ENCODE measurements at places on chromosomes 7 and 10.

DNA sequence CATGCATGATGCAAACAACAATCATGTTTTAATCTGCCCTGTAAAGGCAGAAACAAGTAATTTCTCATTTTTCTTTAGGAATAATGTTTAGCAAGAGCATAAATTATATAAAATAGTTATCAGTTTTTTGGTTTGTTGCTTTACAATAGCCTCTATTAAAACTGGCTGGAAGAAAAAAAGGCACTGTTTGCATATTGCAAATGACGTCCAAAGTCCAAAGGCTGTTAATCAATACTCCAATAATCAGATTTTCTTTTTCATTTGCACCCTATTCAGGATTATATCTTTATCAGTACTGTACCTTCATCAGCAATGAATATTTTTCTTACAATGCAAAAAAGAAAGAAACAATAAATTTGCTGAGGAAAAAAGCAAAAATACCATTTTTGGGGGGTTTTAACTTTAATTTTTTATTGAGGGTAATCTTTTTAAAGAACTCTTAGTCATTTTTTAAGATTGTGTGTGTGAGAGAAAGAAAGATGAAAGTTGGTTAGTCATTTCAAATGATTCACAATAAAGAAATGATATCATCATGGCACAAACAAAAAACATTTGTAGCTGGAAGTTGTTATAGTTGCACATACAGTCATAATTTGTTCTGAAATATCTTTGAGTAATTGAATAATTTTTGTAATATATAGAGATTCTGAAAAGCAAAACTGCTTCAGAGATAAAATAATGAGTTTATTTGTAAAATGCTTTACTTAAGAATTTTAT, 44.4 kb upstream of the AKR1C2 start:
- DNase-seq, result no peak

DNA sequence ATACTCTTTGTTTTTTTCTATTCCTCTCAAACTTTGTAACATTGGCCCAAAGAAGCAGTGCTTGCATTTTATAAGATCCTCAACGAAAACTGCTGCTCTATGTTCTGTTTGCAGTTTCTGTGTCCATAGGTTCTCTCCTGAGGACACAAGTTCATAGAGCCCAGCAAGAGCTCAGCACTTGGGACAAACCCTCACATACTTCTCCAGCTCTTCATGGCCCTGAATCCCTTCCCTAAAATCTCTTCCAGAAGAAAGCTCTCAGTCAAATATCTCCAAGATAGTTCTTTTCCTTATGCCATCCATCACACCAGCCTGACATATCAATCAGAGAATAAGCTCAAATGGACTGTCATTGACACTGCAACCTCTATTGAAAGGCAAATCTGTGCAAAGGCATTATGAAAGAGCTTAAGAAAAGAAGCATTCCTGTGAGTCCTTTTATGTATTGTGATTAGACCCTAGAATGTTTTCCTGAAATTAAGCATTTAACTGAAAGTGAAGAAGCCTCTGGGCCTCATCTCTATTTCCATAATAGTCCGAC, 405.5 kb downstream of the ANKRD7 start:
- no peak for DNase-seq

DNA sequence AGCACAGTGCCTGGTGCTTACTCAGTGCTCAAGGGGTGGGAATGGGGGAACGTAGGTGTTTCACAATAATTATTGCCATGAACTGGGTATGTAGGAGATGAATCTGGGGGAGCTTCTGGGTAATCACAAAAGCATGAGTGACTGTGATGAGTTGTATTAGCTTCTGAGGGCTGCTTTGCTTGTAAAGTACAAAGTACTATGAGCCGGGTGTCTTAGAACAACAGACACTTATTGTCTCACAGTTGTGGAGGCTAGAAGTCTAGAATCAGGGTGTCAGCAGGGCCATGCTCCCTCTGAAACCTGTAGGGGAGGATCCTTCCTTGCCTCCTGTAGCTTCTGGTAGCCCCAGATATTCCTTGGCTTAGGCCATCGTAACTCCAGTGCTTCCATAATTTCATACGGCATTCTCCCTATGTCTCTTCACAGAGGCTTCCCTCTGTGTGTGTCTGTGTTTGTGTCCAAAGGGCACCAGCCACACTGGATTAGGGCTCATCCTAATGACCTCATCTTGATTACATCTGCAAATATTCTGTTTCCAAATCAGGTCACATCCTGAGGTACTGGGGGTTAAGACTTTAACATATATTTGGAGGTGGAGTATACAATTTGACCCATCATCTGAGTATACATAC, 84.8 kb upstream of the AGBL3 start:
- DNase-seq, result no peak

GRCh38 chr7:43763183-43763582, 4.7 kb downstream of the BLVRA start:
- DNase-seq, result peak; percentile 45

DNA sequence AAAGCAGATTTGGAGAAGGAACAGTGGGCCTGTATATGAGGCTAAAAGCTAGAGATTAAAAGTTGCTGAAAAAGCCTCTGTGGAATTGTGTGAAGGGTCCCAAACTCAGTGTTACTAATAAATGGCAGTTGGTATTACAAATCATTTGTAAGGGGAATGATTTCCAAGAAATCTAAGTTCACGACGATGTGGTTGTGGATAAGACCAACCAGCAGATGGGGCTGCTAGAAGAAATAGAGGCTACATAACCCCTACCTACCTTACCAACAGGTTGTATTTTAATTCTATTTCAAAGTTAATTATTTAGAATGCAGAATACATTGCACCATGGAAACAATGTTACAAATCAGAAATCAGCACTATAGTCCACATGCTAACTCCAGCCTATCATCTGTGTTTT, 377.1 kb downstream of the HPSE2 start:
- DNase-seq, result no peak

GRCh38 chr7:1447551-1448244, 11.6 kb downstream of the MICALL2 start:
- no peak for DNase-seq

GRCh38 chr10:71805776-71806703, 32.7 kb upstream of the VSIR start:
- DNase-seq, result no peak

GRCh38 chr10:74049955-74050354, 52.0 kb downstream of the VCL start:
- no peak for DNase-seq

DNA sequence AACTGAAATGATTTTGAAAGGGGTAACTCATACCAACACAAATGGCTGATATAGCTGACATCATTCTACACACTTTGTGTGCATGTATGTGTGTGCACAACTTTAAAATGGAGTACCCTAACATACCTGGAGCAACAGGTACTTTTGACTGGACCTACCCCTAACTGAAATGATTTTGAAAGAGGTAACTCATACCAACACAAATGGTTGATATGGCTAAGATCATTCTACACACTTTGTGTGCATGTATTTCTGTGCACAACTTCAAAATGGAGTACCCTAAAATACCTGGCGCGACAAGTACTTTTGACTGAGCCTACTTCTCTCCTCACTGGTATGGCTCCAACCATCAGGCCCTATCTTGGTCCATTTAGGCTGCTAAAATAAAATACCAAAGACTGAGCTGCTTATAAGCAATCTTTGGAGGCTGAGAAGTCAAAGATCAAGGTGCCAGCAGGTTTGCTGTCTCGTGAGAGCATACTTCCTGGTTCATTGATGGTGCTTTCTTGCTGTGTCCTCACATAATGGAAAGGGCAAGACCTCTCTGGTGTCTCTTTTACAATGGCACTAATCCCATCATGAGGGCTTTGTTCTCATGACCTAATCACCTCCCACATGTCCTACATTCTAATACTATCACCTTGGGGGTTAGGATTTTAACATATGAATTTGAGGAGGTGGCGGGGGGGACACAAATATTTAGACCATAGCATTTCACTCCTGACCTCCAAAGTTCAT, 173.3 kb downstream of the CFTR start:
- DNase-seq, result no peak

DNA sequence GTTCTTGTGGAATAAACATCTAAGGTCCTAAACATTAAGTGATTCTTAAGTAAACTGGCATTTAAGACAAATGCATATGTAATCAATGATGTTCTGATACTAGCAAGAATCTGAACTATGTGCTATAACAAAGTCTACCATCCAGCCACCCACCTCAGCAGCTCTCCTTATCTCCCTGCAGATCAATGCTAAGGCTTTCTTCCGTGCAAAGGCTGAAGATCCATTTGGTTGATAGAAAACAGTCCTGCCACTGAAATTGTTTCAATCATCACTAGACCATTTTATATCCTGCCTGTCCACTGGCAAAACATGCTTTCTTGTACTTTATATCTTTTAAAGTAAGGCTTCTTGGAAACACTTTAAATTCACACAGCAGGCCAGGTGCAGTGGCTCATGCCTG, 6.3 kb upstream of the SMKR1 start:
- peak; percentile 68 for DNase-seq

DNA sequence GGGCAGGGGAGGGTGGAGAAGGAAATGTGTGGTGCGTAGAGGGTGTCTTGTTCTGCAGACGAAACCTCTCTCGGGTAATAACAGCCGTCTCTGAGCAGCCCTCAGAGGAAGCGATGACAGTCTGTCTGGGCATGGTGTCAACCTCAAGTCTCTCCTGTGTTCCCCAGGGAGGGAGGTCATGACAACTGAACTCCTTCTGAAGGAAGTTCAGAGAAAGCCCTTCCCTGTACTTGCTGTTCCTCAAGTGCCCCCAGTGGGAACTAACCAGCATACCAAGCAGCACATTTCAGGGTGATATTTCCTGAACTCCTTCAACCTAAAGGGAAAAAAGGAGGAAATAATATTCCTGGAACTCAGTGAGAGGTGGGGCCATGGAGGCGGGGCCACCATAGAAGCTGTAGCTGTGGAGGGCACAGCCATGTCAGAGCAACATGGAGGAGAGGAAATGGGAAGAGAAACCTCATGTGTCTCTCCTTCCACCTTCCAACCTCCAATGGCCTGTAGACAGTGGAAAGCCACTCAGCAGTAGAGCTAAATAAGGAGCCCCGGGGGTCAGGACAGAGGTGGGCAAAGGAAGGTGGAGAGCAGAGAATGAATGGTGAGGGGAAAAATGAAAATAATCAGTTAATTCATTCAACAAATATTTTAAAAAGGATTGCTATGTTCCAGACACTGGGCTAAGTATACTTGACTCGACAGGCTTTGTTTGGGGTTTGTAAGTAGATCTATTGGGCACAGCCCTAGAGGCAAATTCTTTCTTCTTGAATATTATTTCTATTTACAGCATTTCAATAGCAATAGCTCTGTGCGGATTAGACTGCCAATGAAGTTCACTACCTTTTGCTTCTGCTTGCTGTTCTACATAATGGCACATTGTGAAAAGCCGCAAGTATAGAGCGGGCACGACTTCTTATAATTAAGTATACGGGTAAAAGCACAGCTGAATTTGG, 61.0 kb upstream of the AOAH start:
- peak; percentile 88 for DNase-seq

DNA sequence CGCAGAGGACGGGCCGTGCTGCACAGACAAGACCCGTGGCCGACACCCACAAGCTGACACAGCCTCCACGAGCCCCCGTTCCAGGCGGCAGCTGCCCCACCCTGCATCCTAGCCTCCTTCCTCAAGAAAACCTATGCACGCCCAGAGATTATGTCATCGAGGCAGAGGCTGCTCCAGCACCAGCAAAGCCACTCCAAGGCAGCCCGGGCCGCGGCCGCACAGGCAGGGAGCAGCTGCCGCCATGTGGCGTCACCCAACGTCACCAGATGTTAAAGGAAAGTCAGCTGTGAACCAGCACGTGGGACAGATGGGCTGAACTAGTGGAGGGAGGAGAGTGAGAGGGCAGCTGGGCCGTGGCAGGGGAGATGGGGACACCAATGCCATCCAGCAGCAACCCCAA, 59.8 kb downstream of the STK32C start:
- DNase-seq, result no peak

- no peak for DNase-seq
These were observed 115.8 kb downstream of the PLXDC2 start for GRCh38 chr10:19931894-19932590.

- DNase-seq, result no peak
These were observed 39.2 kb downstream of the LAMB4 start for GRCh38 chr7:108090791-108091460.

- peak; percentile 84 for DNase-seq
These were observed 208.3 kb downstream of the PPP1R3A start for GRCh38 chr7:113710310-113711096.

GRCh38 chr7:158830211-158830723, 958 bp upstream of the ESYT2 start:
- DNase-seq, result no peak

DNA sequence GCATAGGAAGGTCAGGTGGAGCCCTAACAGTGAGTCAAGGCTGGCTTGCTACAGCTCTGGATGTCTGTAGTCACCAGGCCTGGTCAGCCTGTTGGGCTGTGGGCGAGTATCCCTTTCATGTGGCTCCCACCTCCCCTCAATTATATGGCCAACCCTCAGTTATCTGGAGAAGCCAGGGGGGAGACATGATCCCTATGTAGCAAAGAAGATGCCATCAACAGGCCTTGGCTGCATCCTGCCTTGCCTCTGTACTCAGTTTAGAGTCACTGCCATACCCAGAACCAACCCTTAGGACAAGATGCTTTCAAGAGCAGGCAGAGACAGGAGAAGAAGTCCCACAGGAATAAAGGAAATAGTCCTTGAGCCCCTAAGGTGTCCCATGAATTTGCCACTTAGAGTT, 763.9 kb downstream of the GRID1 start:
- DNase-seq, result peak; percentile 39

DNA sequence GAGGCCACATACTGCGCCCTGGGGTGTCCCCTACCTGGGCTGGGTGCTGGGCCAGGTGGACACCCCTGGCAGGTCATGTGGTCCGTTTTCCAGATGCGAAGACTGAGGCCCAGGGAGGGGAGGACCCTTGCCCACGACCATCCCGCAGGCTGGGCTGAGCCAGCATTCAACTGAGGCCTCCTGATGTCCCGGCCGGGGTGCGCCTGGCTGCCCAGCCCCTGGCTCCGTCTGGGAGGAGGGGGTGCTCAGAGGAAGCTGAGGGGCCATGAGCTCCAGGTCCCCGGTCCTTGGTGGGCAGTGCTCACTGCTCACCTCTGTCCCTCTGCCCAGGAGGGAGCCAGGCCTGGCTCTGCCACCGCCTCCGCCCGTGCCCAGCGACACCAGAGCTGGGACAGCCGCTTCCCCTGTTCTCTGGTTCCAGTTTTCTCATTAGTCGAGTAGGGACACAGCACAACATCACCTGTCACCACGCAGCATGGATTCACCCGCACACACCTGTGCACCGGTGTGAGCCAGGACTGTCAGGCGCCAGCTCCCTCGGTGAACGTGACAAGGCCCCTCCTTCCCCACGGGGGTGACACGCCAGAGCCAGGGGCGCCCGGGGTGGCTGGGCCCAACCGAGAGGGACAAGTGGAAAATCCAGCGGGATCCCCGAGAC, 139.7 kb downstream of the ELFN1 start:
- no peak for DNase-seq
